ENCODE measurements at places on chromosomes 12 and 14.

DNA sequence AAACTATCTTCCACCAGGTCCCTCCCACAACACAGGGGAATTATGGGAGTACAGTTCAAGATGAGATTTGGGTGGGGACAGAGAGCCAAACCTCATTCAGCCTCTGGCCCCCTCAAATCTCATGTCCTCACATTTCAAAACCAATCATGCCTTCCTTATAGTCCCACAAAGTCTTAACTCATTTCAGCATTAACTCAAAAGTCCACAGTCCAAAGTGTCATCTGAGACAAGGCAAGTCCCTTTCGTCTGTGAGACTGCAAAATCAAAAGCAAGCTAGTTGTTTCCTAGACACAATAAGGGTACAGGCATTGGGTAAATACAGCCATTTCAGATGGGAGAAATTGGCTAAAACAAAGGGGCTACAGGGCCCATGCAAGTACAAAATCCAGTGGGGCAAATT lies 147.6 kb downstream of the RAD51B start:
- DNase-seq, result no peak

- no peak for DNase-seq
These were observed 1.6 kb upstream of the DGKA start for GRCh38 chr12:55929306-55929791.

- DNase-seq, result no peak
These were observed 12.4 kb upstream of the PRKAG1 start for GRCh38 chr12:49030714-49031572.

GRCh38 chr12:85849344-85849743 lies 13.1 kb upstream of the RASSF9 start:
- DNase-seq, result no peak

DNA sequence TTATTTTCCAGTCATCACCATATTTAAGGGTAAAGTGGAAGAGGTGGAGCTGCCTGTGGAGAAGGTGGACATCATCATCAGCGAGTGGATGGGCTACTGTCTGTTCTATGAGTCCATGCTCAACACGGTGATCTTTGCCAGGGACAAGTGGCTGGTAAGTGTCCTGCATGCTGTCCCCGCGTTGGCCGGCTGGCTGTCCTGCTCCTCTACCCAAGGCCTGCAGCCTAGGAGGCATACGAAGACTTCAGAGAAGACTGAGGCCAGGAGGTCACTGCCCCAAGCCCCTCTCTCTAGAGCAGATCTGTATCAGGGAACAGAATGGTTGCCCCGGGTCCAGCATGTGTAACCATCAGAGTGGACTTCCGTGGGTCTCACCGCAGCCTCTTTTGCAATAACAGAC lies 77.7 kb downstream of the PRMT8 start:
- DNase-seq, result no peak
